T-helper 2 cell (primary cell): ENCODE measurements at places on chromosomes 11 and 22.
A peak's percentile ranks its signal among the peaks of the same experiment; 100 is the strongest.

GRCh38 chr11:11206484-11206883, 146.6 kb downstream of the CSNK2A3 start:
- no peak for DNase-seq

DNA sequence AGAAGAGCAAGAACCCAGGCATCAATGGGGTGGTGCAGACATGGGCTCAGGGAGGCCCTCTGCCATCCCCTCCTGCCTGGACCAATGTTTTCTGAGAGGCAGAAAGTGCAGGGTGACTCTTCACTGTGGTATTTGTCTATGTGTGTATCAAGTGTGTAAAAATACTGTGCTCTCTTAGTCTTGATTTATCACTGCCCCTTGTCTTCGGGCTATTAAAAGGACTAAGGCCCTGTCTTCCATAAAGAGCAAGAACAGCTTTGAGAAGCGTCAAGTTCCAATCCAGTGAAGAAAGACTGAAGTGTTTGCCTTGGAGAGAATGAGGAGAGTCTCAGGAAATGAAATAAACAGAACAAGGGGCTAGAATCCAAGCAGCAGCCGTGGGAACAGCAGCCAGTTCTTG, 14.4 kb downstream of the PRSS23 start:
- DNase-seq: no peak

- DNase-seq: no peak
Observed at GRCh38 chr11:29395555-29396072, 621.2 kb downstream of the KCNA4 start.

- DNase-seq: no peak
Observed at GRCh38 chr22:45317551-45318167, 7.9 kb downstream of the FAM118A start.

DNA sequence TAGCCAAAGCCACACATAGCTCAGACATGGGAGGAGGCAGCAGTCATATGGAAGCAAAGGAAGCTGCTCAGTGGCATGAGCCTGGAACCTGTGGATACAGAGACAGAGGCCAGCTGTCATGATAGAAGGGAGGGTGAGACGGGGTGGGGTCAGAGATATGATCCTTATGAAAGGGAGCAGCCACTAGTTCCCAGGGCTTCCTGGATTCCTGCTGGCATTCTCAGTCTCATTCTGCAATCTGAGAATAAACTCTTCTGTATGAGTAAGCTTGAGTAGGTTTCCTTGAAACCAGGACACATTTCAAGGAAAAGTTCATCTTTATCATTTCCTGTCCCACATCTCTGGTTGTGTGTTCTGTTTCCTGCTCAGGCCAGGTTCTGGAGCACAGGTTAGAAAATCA, 220.2 kb upstream of the SNX19 start:
- DNase-seq: no peak

DNA sequence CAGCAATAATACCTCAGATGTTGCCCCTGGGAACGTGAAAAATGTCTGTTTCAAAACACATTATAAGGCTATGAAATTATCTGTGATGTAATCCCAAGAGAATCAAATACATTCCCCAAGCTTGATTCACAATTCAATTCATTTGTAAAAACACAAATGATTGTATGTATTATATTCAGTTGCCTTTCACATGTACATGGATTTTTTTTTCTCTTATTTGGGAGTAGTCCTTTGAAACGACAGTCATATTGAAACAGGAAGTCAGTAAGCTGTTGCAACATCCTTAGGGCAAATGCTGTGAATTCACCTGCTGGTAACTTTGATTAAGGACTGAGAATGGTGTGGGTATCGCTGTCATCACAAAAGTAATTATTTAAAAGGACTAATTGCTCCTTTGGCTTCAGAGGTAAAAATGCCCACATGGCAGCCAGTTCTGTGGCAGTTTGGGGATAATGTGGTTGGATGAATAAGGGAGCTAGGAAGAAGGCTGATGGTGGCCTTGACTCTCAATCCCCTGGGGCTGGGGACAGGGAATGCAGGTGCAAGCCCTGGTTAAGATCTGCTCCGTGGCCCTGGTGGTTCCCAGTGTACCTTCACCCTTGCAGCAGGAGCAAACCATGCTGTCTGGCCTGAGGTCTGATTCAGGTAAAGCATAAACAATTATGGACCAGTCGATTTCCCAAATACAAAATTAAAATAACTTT, 13.2 kb downstream of the EHF start:
- no peak for DNase-seq

GRCh38 chr11:17753153-17753552, 18.6 kb downstream of the KCNC1 start:
- no peak for DNase-seq

DNA sequence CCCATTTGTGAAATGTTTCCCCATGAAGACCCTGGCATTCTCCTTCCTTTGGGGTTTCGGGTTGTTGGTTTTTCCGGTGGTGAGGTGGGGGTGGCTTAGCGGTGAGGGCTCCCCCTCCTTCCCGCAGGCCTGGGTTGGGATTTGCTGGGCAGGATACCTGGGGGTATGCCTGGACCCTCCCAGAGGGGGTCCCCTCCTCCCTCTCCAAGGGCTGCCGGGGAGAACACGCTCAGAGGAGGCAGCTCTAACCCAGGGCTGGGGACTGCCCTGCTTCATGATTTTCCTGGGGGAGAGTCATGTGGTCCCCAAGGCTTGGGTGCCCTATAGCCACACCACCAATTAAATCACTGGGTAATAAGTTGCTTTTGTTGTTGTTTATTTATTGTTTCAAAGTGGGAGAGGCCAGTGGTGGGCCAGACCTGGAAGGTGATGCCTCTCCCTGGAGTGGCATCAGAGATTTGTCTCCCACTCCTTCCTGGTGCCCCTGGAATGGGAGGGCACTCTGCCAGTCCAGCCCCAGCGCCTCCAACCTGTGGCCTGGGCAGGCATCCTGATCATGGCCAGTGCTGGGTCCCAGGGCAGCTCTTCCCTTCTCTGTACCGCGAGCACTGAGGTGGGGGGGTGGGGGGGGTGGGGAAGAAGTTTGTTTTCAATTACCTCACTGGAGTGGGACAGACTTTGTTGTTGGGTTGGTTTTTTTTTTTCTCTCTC, 1.3 kb upstream of the CLCF1 start:
- no peak for DNase-seq

DNA sequence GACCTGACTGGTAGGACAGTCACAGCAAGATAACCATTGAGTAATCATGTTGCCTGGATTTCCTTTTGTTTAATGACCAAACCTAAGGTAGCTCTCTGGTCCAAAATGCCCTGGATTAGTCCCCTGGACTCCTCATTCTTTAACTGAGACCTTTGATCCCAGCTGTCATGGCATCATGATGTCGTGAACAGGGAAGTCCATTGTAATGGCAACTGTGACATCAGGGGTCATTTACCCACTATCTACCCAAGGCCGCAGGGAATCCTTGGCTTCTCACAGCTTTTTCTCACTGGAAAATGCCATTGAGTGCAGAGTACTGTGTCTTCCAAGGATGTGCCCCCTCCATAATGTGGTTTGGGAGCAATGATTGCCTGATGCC, 29.1 kb upstream of the IGLL5 start:
- no peak for DNase-seq

DNA sequence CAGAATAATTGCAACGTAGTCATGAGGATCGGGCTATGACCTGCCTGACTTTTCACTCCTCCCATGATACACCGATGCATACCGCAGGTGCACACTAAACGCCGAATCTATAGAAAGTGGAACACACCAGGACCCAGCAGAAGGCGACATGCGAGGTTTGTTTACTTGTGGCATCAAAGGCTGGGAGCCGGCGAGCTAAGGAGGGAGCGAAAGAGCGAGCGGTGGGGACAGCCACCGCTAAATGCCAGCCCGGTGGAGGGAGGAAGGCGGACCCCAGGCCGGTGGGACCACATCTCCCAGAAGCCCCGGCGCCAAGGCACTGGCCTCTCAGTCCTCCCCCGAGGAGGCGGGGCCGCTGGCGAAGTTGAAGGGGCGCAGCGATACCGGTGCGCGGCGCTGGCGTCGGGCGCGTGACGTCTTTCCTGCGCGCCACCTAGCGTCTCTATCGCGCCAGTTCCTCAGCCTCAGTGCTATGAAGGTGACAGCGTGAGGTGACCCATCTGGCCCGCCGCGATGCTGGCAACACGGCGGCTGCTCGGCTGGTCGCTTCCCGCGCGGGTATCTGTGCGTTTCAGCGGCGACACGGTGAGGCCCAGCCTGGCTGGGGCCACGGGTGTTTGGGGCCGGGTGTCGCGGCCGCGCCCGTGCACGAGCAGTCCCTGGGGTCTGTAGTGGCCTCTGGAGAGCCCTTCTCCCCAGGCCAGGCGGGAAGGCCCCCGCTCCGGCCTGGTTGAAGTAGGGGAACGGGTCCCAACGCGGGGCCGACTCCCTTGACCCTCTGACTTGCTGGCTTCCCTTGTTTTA, at the start of gene NDUFV1:
TSS of gene NDUFV1 (plus strand) at position 445 of the 804 bp plus-strand sequence. CDS start at position 514, 69 bp downstream.
- DNase-seq: peak; percentile 94

DNA sequence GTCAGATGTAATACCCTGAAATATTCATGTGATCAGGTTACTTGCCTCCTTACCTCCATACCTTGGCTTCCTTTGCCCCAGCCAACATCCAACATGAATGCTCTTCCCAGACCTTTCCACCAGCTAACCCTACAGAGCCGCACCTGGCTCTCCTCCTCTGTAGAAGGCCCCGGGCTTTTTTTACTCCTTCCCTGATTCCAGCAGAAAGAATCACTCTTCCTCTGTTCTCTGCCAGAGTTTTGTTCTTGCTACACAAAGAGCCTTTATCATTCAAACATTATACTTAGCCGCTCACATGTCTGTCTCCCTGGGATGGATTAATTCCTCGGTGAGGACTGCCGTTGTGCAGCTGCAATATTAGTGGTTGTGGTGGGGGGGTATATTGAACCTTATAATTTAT, 116.8 kb upstream of the GRAMD1B start:
- no peak for DNase-seq

DNA sequence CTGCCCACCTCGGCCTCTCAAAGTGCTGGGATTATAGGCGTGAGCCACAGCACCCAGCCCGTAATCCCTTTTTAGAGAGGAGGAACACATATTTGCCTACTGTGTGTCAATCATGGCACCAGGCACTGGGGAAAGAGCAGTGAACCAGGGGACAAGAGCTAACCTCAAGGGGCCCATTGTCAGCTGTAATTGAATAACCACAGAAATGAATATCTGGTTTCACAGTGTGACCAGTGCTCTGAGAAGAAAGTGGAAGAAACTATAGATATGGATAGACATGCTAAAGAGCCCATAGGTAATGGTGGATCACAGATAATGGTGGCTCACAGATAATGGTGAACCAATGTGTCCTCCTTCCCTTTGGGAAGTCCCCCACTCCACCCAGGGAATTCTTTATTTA, 8.6 kb upstream of the KCTD14 start:
- DNase-seq: no peak

DNA sequence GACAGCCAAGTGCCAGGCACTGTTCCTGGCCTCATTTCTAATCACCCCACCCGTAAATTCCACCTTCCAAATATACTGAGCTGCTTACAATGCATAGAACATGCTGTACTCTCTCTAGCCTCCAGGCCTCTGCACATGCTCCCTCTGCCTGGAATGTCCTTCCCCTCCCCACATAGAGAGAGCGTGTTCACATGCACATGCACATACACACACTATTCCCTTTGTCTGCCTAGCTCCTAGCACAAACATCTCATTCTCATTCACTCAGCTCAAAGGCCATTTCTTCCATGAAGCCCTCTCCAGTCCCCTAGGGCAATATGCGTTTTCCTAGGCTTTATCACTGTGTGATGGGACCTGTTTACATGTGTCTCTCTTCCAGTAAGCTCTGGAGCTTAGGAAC, 144.6 kb downstream of the WT1 start:
- DNase-seq: no peak
